ENCODE measurements at places on chromosomes 1 and 21. TPM values are rescaled to one million over a fixed set of nuclear protein-coding genes. Genes with fewer than 3 reads are reported as not detected.

GRCh38 chr21:36411301-36411700 is 26.1 kb downstream of the CHAF1B start:
- H3K4me3 ChIP-seq: no peak overlapping the region
- peaks cover 6% of the 10 kb centered on the region for H3K36me3 ChIP-seq
- no peak for DNase-seq
- H3K27me3 ChIP-seq: no peaks in the 10 kb centered on the region
- no peak overlapping the region for H3K27ac ChIP-seq
- no peaks in the 10 kb centered on the region for H3K4me1 ChIP-seq

DNA sequence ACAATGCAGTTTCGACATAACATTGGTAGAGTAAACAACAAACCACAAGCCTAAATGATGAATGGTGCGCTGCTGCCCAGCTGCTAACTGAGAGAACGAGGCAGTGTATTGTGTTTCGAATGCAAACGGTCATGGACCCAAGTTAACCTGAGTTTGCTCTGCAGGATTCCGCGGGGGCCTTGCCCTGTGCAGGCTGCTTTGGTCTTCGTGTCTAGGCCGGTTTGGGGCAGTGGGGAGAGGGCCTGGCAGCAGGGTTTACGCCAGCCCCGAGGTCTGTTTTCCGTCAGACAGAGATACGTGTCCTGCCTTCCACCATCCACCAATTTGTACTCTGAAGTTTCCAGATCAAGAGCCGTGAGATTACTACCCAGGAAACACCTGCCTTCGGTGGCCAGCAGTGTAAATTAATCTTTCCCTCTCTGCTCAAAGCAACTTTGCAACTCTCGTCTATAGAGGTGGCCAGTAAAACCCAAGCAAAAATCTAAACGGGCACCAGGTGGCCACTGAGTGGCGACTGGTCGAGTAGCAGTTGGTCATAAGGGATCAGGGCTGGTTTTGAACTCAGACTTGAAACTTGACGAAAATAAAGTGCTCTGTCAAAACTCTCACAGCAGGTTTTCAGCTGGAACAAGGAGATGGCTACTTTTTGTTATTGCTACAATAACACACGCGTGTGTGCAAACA is 6.3 kb upstream of the PRDM15 start:
- H3K27ac ChIP-seq: no peak overlapping the region

GRCh38 chr1:219927956-219928790 is at the start of gene SLC30A10:
SLC30A10 (minus strand) TSS chr1:219928557; CDS start chr1:219928440, 117 bp downstream.
- H3K27me3 ChIP-seq: peaks cover 35% of the 10 kb centered on the region
- H3K4me1 ChIP-seq: peaks cover 9% of the 10 kb centered on the region
- H3K36me3 ChIP-seq: no peaks in the 10 kb centered on the region
- DNase-seq: no peak

DNA sequence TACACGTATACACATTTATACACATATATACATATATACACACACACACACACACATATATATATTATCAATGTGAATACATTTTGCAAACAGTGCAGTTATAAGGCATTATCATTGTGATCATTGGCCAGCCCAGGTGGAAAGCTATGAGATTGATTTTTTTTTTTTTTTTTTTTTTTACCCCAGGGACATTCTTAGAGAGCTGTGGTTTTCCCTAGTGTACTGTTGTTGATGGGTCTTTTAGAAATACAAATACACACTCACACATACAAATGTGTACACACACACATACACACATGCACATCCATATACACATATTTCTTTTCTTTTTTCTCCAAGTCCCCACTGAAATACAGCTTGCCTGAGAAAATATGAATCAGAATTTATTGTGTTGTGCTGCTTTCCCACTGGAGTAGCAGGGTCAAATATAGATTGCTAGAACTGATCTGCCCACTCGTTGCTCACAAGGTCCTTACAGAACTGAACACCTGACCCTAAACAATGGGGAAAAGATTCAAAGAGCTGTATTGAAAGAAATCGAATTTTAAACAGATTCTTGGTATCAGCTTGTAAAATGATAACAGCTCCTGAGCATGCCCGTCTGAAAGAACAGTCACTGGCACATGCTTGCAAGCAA is 325.6 kb downstream of the OMA1 start:
- H3K4me3 ChIP-seq: no peak overlapping the region
- no peaks in the 10 kb centered on the region for H3K4me1 ChIP-seq
- DNase-seq: no peak
- H3K27ac ChIP-seq: no peak overlapping the region
- no peaks in the 10 kb centered on the region for H3K27me3 ChIP-seq

DNA sequence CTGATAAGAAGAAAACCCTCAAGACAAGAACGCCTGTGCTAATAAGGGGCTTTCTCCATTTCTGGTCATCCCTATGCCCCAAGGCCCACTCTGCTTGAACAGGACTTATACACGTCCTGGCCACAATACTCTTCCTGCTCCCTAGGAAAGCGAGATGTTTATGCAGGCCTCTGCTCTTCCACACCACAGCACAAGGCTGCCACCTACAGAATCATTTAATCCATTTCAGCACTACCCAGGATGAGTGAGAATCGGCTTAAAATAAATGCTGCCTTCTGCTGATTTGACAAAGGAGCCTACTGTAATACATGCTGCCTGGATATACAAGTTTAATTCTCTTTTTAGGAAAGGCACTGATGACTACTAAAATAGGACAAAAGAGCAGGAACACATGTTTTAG is 29.4 kb downstream of the FRRS1 start:
- no peak overlapping the region for H3K27ac ChIP-seq
- DNase-seq: no peak
- H3K4me3 ChIP-seq: no peak overlapping the region
- no peaks in the 10 kb centered on the region for H3K36me3 ChIP-seq

DNA sequence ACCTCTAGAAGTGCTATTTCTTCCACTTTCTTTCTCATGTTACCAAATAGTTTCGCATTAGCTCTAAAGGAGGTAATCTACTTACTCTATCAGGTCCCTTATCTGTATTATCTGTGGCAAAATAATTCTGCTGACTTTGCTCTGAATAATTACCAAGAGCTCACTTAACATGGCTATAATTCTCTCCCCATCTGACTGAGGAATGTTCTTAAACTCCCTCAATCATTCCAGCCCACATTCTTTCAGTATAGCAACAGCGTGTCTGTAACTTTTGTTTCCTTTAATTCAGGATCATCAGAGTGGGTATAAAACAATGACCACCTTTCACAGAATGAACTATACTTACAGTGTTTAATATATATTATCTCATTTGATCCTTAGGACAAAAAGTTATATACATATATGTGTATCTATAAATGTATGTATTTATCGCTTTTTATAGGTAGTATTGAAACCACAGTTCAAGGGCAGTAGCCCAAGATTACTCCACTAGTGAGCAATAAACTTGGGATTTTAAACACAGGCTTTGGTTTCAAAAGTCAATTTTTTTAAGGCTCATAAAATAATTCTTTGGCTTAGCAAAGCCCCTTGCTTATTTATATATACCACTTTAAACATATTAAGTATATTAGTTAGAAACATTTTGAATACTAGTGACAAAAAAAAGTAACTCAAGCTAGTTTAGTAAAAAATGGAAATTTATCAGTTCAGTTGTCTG is 36.1 kb upstream of the ST6GALNAC3 start:
- H3K27ac ChIP-seq: no peak overlapping the region
- H3K4me3 ChIP-seq: no peak overlapping the region
- no peaks in the 10 kb centered on the region for H3K36me3 ChIP-seq
- no peak for DNase-seq

GRCh38 chr1:25204797-25205480 is 27.4 kb downstream of the SYF2 start:
- DNase-seq: no peak
- H3K36me3 ChIP-seq: no peaks in the 10 kb centered on the region
- no peak overlapping the region for H3K4me3 ChIP-seq
- no peaks in the 10 kb centered on the region for H3K27me3 ChIP-seq
- H3K4me1 ChIP-seq: peaks cover 3% of the 10 kb centered on the region

- H3K27ac ChIP-seq: no peak overlapping the region
- peaks cover 57% of the 10 kb centered on the region for H3K4me1 ChIP-seq
- no peaks in the 10 kb centered on the region for H3K27me3 ChIP-seq
- peaks cover 90% of the 10 kb centered on the region for H3K36me3 ChIP-seq
- H3K4me3 ChIP-seq: no peak overlapping the region
Measured at GRCh38 chr1:206588492-206588891, 23.8 kb downstream of the EIF2D start.

DNA sequence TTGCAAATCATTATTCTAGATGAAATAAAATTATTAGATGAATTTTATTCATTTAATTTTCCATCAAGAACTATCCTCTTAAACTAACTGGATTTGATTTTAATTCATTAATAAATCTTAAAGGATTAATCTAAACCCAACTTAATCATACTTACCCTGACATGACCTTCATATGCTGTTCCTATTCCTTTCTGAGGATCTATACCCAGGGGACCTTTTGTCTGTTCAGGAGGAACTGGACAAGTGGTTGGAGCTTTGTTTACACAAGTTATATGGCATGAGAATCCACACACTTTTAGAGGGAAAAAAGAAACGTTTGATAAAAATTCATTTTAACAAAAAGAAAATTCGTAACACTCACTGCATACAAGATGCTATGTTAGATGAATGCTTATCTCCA is 95.2 kb downstream of the COQ8A start:
- H3K36me3 ChIP-seq: no peaks in the 10 kb centered on the region
- no peak overlapping the region for H3K27ac ChIP-seq
- no peaks in the 10 kb centered on the region for H3K4me1 ChIP-seq

- peaks cover 23% of the 10 kb centered on the region for H3K4me1 ChIP-seq
- no peaks in the 10 kb centered on the region for H3K27me3 ChIP-seq
- no peaks in the 10 kb centered on the region for H3K36me3 ChIP-seq
- no peak overlapping the region for H3K4me3 ChIP-seq
Measured at GRCh38 chr1:223301371-223301770, 62.6 kb downstream of the SUSD4 start.

GRCh38 chr1:93344886-93345632 is 648 bp upstream of the DR1 start:
- H3K4me1 ChIP-seq: peaks cover 11% of the 10 kb centered on the region
- H3K27me3 ChIP-seq: no peaks in the 10 kb centered on the region
- H3K4me3 ChIP-seq: peak overlapping the region; percentile 90
- no peak for DNase-seq

NEK7 gene
- 11.8 TPM for total RNA-seq

ALDH9A1 gene
- total RNA-seq: 35.5 TPM

PDPN gene
- total RNA-seq: not detected

SHE gene
- total RNA-seq: not detected

CRNN gene
- not detected for total RNA-seq

SLAMF9 gene
- total RNA-seq: not detected

FAM151A gene
- not detected for total RNA-seq

KIF21B gene
- 64.5 TPM for total RNA-seq

NTNG1 gene
- not detected for total RNA-seq

All from CD4-positive, alpha-beta T cell (primary cell).